Temporal lobe (tissue), 4 donors: ENCODE measurements at places on chromosomes 4 and X. TPM values are rescaled to one million over a fixed set of nuclear protein-coding genes. Genes with fewer than 3 reads are reported as not detected.

MAGEA10 gene
- total RNA-seq, result not detected

NAP1L2 gene
- 29.7 TPM for total RNA-seq

ZCCHC12 gene
- total RNA-seq, result 46.2 TPM

SHROOM4 gene
- total RNA-seq, result 2.0 TPM

XAGE1A gene
- not detected for total RNA-seq

MGAT4D gene
- total RNA-seq, result not detected

RHOXF1 gene
- not detected for total RNA-seq

SERPINA7 gene
- not detected for total RNA-seq

H2BW2 gene
- not detected for total RNA-seq

EDNRA gene
- total RNA-seq, result 5.4 TPM

LIMCH1 gene
- total RNA-seq, result 117 TPM

TSPAN6 gene
- total RNA-seq, result 31.0 TPM

NHS gene
- 5.7 TPM for total RNA-seq

CT45A10 gene
- total RNA-seq, result not detected

GUCY1B1 gene
- 52.4 TPM for total RNA-seq

SSX2B gene
- not detected for total RNA-seq

ALPK1 gene
- total RNA-seq, result 4.2 TPM

TMEM31 gene
- total RNA-seq, result not detected
